ENCODE measurements at places on chromosomes 1 and 21.

DNA sequence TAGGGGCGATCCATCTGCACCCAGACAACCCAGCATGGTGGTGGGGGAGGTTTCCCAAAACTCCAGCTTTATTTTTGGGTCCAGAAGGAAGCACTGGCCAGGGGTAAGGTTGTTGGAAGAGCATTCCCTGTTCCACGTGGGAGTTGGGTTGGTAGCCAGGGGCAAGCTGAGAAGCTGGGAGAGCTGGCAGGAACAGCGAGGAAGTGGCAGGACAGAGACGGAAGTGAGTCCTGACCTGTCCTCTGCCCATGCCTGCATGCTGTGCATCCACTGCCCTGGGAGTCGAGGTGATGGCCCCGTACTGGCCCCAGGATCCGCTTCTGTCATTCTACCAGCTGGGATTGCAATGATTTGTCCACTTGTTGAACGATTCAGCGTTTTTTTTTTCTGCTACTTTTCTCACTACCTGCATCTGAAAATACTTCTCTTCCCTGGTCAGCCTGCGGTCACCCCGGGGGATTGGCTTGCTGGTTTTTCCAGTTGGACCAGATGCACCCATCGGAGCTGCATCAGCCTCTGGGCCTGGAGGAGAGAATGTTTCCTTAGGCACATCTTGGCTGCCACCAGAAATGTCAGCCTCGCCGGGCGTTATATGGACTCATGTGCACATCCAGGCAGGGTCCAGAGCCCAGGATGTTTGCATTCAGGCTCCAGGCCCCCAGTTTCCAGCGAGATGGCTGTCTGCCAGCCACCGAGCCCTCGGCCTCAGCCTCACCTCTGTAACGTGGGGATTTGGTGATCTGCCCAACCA lies 28.3 kb upstream of the TMPRSS2 start:
- DNase-seq, result no peak

- no peak for DNase-seq
Observed at GRCh38 chr1:209989525-209989924, 51.5 kb downstream of the SYT14 start.

- no peak for DNase-seq
Observed at GRCh38 chr1:29577512-29577911, 341.2 kb downstream of the PTPRU start.

DNA sequence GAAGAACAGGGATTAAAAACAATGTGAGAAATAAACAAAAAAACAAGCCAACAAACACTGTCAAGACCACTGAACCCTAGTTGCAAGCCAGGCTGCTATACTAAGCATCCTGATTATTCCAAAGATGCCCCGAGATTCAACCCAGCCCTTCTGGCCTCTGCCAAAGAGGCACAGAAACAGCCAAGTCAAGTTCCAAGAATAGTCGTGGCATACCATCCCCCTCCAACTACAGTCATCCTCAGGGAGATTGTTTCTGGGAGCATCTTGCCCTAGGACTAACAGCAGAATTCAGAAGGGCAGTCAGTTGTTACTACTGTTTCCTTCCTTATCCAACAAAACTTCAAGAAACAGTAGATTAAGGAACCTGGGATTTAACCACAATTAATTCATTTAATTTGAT lies 52.3 kb downstream of the ABL2 start:
- DNase-seq, result no peak

GRCh38 chr1:20867847-20868246 lies 80.7 kb upstream of the HP1BP3 start:
- no peak for DNase-seq

DNA sequence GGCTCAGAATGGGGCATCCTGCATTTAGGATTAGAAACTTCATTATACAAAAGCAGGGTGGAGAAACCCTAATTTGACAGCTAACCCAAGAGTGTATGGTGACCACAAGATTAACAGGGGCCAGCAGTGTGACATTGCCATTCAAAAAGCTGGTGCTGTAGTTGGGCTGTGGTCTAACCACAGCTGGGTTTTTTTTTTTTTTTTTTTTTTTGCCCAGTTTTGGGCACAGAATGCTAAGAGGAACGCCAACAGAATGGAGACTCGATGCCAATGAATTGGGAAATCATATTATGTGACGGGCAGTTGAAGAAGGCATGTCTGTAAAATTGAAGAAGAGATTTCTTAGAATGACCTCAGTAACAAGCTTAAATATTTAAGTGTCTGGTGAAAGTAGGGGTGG lies 58.4 kb downstream of the NFIA start:
- no peak for DNase-seq

- DNase-seq, result no peak
Observed at GRCh38 chr1:207962716-207963426, 51.9 kb upstream of the CD34 start.

- no peak for DNase-seq
Observed at GRCh38 chr1:183993132-183993531, 44.4 kb downstream of the COLGALT2 start.

- no peak for DNase-seq
Observed at GRCh38 chr1:65992165-65992821, 199.6 kb downstream of the PDE4B start.

DNA sequence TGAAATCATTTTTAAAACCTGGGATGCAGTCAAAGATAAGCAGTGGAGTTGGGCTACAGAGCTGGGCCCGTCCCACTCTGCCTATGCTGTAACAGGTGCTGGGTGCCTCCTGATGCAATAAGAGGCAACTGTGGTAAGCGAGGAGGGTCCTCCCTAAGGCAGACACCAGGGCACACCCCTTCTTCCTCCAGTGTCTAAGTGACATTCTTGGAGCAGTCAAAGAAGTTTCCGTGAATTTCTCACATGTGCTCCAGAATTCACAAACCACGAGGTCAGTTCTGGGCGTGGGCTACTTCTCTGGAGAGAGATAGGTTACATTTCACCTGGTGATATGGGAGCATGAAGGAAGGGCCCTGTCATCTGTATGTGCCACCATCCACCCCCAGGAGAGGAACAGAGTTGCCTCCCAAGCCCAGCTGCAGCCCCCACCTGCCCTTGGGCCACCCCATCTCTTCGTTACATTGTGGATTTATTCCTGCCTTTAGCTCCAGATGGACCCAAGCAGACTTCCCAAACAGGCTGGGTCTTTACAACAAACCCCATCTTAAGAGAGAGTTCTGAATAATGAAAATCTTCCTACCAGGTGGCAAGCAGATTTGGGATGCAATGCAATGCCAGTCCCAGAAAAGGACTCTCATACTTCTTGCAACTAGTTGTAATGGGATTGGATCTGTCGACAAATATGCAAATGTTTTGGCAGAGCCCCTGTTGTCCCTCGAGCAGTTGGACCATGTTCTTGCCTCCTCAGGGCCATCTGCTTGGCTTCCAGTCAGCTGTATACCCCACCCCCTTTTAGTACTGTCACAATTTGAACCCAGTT lies 82.5 kb upstream of the CNTN2 start:
- no peak for DNase-seq

GRCh38 chr1:7768583-7768982 lies 2.5 kb upstream of the VAMP3 start:
- DNase-seq, result no peak

DNA sequence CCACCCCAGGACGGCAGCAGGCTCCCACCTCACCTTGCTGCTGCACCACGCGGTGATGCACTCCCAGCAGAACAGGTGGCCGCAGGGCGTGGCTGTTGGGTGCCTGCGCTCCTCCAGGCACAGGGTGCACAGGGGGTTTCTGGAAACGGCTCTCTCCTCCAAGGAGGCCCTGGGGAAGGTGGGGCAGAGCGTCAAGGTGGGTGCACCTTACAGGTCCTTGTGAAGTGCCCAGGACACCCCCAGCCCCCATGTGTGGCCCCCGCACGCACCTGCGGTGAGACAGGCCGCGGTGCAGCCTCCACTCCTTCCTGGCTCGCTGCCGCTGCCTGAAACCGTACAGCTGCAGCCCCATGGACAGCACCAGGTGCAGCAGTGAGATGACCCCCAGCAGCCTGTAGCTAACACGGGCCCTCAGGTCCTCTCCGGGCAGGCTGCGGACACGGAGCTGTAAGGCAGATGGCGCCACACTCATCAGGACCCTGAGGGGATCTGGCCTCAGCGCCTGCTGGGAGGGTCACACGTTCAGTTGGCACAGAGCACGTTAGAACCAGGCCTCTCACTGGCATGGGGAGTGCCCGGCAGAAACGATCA lies 5.8 kb downstream of the PEX10 start:
- no peak for DNase-seq

GRCh38 chr1:68344208-68344607 lies 105.5 kb downstream of the RPE65 start:
- DNase-seq, result no peak

DNA sequence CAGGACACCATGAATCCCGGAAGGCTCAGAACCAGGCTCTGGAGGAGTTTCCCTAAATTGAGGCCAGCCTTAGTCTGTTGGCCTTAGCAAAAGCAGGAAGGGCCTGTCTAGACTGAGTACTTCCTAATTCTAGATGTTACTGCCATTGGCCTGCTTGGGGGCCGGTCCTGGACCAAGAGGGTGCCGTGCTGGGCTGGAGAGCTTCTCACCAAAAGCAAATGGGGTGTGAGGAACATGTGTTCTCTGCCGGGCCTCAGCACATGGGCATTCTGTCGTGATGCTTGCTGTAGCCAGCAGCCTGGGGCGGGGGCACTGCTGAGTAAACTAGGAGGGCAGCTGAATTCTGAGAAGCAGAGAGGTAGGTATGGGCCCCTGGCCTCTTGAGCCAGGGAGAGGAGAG lies 35.7 kb upstream of the MAN1C1 start:
- no peak for DNase-seq
